ENCODE measurements at places on chromosomes 5 and 9.

DNA sequence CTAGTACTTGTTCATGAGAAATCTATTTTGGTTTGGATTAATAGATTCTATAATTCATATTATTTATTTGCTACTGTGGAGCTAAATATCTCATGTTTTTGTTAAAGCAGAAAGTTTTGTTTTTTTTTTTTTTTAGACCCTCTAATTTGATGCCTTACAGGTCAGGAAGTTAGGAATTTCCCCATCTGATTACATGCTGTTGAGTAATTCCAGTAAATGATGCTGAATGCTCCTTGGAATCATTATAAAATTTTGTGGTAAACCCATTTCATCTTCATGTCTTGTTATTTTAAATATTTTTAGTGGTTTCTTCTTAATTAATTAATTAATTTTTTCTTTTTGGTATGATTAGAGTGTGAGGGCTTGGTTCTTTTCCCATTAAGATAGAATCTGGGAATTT lies 35.6 kb downstream of the NNT start:
- no peak for DNase-seq

- no peak for DNase-seq
Measured at GRCh38 chr5:61299261-61299681, 32.8 kb upstream of the ZSWIM6 start.

GRCh38 chr9:79962836-79963235 lies 391.1 kb downstream of the TLE4 start:
- DNase-seq, result no peak

GRCh38 chr5:172642051-172642409 lies 967 bp downstream of the NEURL1B start:
- no peak for DNase-seq

DNA sequence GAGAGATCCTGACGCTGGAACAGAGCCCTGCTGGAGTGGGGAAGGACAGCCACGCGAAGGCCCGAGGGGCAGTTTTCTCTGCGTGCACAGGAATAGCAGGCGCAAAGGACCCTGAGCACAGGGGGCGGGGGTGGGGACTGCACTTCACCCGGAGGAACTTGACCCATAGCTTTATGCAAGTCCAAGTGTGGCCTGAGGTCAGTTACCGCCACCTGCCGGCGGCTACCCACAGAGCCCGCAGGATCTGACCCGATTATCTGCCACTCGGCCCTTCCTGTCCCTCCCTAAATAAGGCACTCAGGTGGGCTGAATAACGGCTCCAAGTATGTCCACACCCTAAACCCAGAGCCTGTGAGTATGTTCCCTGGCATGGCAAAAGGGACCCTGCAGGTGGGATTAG lies 65.4 kb upstream of the FCN1 start:
- peak; percentile 13 for DNase-seq

DNA sequence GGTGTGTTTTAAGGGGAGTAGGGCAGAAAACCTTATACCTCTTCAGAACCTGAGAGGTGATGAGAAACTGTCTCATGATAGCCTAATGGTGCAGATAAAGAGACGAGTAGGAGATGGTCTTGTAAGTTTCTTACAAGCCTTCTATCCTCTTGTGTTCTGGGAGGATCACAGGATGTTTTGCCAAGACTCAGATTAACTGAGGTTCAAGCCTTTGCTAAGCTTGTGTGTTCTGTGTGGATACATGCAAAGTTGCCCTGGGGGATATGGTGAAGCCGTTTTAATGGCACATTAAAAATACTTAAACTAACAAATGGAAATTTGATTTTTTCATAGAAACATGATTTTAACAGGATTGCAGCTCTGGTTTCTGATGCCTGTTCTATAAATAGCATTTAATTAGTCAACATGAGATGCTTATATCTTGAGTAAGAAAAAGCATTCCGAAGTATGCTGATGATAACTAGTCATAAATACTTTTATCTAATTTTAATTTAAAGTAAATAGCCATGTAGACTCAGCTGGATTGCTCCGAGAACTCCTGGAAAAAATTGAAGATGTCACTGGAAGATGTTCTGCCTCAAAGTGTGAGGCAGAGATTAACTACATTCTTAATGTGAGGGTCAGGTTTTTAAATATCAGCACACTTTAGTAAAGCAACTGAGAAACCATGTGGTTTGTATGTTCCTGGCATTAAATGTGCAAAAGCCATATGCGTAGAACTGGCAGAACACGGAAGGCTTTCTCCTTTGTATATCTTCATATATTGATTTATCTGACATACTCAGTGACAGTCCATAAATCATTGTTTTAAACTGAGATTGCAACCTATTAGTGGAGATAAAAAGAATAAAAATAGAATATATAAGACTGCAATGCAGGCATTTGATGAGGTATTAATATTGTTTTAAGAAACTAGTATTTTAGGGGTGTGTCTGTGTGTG lies 53.7 kb downstream of the IPO11 start:
- DNase-seq, result no peak

- no peak for DNase-seq
Measured at GRCh38 chr9:104921067-104921741, 6.8 kb downstream of the ABCA1 start.

- no peak for DNase-seq
Measured at GRCh38 chr5:174310243-174310642, 264.7 kb downstream of the NSG2 start.

DNA sequence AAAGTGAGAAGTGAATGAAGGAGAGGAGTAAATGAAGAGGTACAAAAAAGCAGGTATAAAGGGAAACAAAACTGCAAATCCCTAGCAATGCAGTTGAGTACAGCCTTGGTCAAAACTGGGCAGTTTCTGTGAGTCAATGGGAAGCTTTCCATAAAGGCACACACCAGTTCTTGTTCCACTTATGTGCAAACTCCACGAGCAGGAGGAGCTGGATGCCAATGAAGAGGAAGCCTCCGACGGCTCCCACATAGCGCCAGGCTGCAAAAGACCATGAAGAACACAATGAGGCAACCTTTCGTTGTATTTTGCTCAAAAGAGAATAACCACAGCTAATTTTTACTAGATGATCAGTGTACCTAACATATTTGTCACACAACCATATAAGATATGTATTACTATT lies 81.1 kb downstream of the SERINC5 start:
- DNase-seq, result no peak

DNA sequence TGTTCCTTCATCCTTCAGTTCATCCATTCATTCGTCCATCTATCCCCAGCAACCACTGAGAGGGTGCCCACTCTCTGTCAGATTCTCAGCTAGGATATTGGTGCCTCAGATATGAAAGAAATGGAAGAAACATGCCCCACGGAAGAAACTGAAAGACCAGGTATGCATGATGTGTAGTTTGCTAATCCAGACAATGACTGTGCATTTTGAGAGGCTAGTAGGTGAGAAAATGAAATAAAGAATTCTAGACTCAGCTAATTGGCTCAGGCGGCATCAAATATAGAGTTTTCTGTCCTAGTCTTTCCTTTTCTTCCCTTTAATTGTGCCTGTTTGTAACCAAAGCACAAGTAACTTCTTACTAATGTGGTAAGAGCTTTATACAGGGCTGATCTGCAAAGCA lies 104.7 kb downstream of the PDZD2 start:
- no peak for DNase-seq

All from body of pancreas (tissue), 4 donors.